ENCODE measurements at places on chromosomes 13 and 19.

GRCh38 chr19:41427647-41428480, 690 bp upstream of the B3GNT8 start:
- DNase-seq = peak; percentile 32

DNA sequence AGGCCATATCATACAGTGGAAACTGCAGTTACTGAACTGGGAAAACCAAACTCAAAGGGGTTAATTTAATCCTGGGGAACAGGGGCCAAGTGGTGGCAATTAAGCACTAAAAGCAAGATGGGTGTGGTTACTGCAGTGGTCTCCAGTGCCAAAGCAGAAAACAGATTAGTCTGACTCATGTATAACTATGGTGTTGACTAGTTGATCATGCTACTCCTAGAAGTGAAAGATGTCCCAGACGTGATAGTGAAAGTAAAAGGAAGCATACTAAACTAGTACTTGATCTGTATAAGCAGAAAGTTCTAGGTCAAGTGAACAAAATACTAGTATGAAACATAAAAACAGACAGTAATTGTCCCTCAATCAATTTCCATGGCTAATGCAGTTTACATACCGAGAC, 360.0 kb upstream of the SLITRK5 start:
- DNase-seq = no peak

DNA sequence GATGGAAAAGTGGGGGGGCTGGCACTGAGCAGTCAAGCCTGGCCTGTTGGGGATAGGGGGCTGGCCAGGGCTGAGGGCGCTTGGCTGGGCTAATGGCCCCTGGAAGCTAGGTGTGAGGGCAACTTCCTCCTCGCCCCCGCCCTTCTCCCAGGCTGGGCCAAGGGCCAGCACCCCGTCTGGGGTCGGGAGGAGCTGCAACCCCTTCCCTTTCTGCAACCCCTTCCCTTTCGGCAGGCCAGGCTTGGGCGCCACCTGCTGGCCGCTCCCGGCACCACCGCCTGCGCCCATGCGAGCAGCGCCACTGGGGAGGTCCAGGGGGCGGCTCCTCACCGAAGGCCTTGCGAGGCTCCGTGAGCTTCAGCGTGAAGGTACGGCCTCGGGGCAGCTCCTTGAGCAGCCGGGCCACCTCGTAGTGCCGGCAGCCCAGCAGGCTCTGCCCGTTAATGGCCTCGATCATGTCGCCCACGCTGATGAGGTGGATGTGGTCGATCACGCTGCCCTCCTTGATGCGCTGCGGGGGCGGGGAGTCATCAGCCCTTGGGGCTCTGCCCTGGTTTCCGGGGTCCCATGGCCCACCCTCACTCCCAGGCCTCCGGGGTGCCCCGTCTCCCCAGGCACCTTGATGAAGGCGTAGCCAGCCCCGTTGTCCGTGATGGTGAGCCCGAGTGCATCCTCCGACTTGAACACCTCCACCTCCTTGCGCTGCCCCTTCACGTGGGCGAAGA, 5.0 kb upstream of the PTGER1 start:
- peak; percentile 75 for DNase-seq

DNA sequence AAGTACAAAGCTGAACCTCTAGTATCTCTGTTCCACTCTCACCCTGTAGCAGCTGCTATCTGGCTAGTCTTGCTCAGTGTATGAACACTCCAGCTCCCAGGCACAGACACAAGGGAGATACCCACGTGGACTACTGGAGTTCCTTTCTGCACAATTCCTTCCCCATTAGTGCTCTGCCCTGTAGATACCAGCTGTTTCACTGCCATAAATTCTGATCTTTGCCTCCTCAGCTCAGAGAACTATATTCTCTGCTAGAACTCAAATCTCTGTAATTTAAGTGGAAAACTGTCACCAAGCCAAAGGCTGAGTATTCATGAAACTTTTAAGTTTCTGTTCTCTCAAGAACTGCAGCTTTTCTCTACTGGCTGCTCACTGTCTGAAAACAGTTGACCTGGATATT, 273.7 kb downstream of the DIAPH3 start:
- no peak for DNase-seq

DNA sequence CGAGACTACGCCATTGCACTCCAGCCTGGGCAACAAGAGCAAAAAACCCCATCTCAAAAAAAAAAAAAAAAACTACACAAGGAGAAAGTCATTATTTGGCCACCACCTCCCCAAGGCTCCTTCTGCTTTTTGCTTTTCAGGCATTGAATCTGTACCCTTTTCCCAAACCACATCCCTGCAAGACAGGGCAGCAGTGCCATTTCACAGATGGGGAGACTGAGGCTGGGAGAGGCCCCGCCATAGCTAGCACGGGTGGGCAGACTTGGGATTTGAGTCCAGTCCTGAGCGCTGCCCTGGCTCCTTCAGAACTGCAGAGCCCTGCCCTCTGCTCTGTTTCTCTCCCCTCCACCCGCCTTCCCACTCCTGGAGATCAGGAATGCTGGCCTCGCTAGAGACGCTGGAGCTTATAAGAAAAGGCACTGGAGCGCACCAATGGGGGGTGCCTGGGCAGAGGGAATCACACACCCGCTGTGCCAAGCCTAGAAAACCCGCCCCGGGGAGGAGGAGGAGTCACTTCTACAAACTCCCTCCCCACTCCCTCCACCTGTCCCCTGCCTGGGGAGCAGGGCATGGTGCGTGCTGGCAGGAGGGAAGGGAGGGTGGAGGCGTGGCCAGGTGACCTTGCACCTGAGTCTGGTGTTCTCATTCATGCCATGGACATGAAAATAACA, 17.6 kb downstream of the TJP3 start:
- no peak for DNase-seq

- DNase-seq = no peak
These were observed 88.2 kb downstream of the KCTD12 start for GRCh38 chr13:76798037-76798436.

DNA sequence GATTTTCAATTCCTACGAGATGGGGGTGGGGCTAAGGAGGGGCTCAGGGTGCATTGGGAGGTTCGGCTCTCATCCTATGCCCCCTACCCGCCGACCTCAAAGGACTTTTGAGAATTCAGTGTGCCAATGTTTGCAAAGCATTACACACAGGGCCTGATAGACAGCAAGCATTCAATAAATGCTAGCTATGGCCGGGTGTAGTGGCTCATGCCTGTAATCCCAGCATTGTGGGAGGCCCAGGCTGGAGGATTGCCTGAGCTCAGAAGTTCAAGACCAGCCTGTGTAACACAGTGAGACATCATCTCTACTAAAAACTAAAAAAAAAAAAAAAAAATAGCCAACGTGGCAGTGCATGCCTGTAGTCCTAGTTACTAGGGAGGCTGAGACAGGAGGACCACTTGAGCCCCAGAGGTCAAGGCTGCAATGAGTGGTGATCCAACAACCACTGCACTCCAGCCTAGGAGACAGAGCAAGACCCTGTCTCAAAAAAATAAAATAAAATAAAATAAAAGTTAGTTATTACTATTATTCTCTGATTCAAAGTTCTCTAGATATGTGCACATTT, 1.9 kb upstream of the CBLC start:
- no peak for DNase-seq

- DNase-seq = no peak
These were observed 19.4 kb downstream of the TSHZ3 start for GRCh38 chr19:31329819-31330218.
